HEK293T (cell line): ENCODE measurements at places on chromosomes 1 and 21.

GRCh38 chr1:38500352-38500751 lies 359.2 kb downstream of the RRAGC start:
- DNase-seq = peak; percentile 44

GRCh38 chr1:229378586-229379367 lies 35.9 kb upstream of the CCSAP start:
- DNase-seq = peak; percentile 63

DNA sequence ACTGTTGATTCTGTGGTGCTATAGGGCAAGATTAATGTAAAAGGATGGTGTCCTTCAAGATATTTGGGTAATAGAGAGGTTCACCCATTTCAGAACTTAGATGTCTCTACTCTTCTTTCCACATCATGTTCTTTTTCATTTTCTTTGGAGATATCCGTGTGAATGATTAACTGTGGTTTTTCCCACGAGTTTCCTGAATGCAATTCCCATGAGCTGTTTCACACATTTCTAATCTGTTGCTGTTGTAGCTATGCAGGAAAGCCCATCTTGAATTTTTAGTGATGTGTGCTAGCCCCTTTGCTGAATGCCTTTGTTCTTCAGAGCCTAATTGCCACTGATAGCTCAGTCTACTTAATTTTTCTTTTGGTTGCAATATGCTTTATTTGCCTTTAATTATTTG lies 27.6 kb downstream of the SNX27 start:
- no peak for DNase-seq

DNA sequence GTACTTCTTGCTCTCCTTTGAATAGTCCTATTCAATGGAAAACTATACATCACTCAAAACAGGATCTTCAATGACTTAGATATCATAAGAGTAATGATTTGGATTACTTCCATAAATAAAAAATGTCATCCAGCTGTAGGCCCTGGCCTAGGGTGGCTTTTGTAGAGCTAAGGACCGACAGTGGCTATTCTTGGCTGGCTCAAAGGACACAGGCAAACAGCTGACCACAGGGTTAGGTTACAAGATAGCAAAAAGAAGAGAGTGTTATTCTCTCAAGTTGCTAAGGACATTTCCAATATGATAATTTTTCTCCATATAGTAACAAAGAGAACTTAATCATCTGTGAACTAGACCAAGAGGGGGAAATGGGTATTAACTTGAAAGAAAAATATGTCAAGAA lies 495.1 kb downstream of the PLPP3 start:
- no peak for DNase-seq

DNA sequence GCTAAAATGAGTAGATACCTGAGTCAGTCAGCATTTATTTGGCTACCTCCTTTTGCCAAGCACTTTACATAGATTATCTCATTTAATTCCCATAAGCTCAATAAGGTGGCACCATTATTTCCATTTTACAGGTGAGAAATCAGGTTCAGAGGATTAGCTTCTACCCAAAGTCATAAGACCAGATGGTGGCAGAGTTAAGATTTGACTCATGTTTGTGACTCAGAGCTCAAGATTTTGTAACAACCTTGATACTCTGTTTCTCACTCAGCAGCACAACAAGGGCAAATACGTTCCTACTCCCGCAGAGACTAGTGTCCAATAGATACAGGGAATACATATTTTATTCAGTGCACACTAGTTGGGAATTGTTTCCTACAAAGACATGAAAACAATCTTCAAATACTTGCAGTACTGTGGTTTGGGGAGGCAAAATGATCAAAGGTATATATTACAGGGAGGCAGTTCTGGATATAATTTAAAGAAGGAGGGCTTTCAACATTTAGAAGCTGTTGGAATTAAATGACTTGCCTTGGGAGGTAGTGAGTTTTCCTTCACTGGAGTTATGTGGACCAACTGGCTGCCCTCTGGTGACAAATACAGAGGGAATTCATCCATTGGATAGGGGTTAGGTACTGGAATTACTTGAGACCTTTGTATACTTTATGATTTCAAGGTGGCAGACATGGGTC lies 3.6 kb downstream of the LEPR start:
- DNase-seq = no peak

GRCh38 chr1:229709500-229710013 lies 83.5 kb downstream of the URB2 start:
- DNase-seq = no peak

DNA sequence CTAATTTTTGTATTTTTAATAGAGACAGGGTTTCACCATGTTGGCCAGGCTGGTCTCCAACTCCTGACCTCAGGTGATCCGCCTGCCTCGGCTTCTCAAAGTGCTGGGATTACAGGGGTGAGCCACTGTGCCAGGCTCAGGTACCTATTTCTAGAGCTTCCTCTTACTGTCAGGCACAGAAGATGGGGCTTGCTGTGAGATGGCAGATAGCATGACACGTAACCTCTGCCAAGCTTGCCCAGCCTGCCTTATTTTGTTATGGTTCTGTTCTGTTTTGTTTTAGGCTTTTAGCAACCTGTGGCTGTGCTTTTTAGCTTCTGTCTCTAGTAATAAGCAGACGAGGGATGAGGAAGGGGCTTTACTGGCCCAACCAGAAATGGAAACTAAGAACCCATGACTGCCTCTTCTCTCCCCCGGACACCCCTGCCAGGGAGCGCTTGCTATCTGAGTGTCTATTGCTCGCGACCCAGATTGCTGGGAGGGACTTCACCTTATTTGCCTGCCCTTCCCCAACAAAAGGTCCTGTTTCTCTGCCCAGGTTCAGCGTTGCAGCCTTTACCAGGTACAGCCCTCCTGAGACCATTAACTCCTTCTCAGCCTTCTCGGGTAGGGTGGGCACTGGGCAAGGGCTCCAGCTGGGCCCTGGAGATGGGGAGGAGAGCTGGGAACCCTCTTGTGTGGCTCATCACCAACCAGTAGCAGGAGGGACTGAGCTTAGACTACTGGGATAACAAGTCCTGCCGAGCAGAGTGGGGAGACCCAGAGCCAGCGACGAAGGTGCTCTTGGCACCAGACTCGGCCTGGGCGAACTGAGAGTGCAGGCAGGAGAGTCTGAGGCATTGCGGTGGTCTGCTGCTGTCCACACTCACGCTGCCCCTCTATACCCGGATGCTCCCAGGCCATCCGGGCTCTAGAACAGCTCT lies 13.5 kb upstream of the LGR6 start:
- no peak for DNase-seq

- DNase-seq = no peak
These were observed 15.1 kb downstream of the KHDRBS1 start for GRCh38 chr1:32028746-32029145.

DNA sequence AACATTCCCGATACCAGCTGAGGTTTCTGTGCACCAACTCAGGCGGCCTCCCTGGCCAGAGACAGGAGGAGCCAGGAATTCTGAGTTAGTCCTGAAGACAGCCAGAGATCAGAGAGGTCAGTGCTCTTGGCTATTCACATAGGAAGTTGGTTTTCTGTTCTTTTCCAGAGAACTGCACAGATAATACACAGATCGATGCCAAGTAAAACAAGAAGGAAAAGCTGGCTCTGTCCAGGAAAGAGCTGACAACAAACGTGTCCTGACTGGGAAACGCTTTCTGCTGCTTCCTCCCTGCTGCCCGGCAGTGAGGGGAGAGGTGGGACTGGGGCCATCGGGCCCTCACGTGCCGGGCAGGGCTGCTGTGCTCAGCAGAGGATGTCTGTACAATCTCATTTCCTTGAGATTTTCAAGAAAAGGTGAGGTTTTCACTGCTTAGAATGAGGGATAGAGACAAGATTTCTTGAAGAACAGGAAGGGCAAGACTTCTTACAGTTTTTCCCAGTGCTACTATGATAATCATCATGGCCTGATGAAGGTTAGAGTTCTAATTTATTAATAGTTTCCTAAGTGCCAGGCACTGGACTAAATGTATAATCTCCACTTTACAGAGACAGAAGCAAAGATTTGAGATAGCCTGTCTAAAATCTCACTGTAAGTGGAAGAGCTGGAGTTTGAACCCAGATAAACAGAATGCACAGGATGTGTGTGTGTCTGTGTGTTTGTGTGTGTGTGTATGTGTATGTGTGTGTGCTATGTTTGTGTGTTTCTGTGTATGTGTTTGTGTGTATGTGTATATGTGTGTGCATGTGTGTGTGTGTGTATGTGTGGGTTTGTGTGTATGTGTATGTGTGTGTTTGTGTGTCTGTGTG lies 211.0 kb upstream of the RAB4A start:
- no peak for DNase-seq

DNA sequence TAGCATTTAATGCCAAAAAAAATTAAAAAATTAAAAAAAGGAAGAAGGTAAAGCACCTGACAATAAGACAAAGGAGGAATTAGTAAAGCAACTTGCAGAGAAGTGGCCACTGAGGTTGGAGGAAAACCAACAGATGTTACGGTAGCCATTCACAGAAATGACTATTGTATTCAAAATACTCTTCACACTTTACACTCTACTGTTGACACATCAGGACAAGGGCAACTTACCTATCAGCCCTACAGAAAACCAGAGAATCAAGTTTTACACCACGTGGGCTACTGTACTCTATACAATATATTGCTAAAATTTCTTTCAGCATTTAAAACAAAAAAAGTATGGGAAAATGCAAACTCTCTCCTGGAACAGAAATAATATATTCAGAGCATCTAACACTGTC lies 70.0 kb downstream of the EIF4G3 start:
- no peak for DNase-seq

GRCh38 chr1:25343872-25344271 lies 5.7 kb downstream of the TMEM50A start:
- no peak for DNase-seq

GRCh38 chr1:224454402-224455055 lies 19.9 kb upstream of the WDR26 start:
- DNase-seq = no peak

DNA sequence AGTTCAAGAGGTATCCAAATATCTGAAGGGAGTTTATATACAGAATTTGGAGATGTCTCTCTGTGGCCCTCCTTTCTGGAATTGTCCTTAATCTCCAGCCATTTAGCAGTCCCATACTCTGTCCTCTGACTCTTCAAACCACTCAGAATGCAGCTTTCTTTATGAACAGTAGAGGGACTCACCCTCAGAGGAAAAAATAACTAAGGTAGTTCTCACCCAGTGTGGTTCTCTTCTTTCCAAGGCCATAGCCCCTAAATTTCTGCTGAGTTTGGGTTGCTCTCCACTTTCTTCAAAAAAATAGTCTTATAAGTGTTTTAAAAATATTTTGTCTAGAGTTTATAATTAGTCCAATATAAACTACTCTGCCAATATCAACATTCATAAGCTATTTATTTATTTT lies 369.7 kb downstream of the MATN1 start:
- peak; percentile 46 for DNase-seq

DNA sequence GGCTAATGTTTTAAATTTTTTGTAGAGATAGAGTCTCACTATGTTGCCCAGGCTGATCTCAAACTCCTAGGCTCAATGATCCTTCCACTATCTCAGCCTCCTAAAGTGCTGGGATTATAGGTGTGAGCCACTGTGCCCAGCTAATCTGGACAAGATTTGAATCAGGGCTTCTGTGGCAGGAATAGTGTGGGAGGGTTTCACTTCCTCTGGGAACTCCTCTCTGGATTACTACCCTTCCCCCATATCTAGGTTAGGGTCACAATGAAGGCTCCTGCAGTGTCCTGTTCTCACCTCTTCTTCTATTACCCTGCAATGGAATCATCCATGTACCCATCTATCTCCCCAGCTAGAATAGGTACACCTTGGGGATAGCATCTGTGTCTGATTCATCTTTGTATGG lies 133.6 kb upstream of the RAB4A start:
- DNase-seq = no peak

- no peak for DNase-seq
These were observed 5.6 kb upstream of the PLCH2 start for GRCh38 chr1:2470290-2471158.

DNA sequence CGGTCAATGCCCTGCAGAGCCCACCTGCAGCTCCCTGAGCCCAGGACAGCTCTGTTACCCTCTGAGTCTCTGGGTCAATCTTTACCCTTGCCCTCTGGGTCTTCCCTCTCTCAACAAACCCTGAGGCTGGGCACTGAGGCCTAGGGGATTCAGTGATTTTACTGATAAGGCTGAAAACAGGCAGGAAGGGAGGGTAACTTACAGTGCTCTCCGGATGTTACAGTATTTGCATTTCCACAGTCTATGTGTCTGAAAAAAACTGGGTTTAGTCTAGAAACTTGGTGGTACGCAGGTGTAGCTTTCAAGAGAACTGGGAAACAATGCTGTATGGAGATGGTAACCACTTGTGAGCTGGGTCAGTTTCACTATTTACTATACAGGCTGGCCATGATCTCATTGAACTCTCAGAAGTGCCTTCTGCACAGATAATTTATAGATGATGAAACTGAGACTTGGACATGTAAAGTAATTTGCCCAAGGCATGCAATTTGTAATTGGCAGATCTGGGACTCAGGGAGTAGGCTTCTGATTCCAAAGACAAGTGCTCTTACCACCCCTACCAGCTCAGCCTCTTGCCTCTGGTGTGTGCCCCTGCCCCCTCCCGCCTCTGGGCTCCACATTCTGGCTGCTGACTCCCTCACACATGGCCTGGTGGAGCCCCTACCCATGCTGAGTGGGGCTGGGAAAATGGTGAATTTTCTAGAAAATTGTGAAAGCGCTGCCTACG lies 48.8 kb downstream of the TENT5C start:
- DNase-seq = no peak
